ENCODE measurements at places on chromosomes 12 and 14. TPM values are rescaled to one million over a fixed set of nuclear protein-coding genes. Genes with fewer than 3 reads are reported as not detected.

LTB4R gene
- 5.9 TPM for total RNA-seq

SMCO2 gene
- total RNA-seq = not detected

USP30 gene
- total RNA-seq = 9.4 TPM

FGF6 gene
- total RNA-seq = not detected

TSPAN19 gene
- total RNA-seq = not detected

NPFF gene
- not detected for total RNA-seq

Measured in A549 treated with Hydrocortisone at 1 μM for 4 hours (cell line).